ENCODE measurements at places on chromosomes 13 and 19.

DNA sequence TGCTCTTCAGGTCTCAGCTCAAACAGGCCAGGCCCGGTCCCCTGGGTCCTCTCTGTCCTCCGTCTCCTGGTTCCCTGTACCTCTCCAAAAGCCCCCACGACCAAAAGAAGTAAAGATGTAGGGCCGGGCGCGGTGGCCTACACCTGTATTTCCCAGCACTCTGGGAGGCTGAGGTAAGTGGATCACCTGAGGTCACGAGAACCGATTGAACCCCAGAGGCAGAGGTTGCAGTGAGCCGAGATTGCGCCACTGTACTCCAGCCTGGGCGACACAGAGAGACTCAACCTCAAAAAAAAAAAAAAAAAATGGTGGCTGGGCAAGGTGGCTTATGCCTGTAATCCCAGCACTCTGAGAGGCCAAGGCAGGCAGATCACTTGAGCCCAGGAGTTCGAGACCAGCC is 22.0 kb upstream of the BCL3 start:
- no peak for DNase-seq

DNA sequence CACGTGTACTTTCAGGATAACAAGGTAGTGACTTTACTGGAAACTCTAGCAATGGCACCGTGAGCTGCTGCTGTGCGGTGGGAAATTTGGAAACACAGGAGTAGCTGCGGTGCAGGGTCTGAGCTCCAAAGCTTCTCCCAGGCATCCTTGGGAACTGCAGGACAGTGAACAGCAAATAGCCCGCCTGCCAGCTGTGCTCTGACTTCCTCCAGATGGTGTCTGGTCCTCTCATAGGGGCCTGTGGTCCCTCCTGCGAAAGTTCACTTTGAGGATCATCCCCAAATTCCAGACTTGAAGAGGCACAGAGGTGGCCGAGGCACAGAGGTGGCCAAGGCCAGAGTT is 287.3 kb upstream of the MAB21L1 start:
- no peak for DNase-seq

DNA sequence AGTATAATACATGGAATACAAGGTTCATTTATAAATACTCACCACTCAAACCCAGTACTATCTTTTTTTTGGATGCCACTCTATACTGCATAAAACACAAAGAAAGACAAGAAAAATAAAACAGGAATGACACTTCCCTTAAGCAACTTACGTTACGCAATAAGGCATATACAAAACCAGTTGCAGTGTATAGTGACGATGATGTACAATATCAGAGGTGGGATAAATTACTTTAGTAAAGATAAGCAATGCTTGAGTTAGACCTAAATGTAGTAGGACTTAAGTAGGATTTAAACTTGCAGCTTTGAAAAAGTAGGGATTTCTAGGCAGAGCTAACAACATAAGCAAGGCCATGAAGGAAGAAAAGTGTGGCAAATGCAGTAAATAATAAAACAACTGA is 374.9 kb downstream of the SPRY2 start:
- DNase-seq, result no peak

GRCh38 chr19:7226739-7227138 is 67.5 kb downstream of the INSR start:
- no peak for DNase-seq

- DNase-seq, result peak; percentile 99
Observed at GRCh38 chr19:18000915-18001776, 6.8 kb upstream of the ARRDC2 start.

DNA sequence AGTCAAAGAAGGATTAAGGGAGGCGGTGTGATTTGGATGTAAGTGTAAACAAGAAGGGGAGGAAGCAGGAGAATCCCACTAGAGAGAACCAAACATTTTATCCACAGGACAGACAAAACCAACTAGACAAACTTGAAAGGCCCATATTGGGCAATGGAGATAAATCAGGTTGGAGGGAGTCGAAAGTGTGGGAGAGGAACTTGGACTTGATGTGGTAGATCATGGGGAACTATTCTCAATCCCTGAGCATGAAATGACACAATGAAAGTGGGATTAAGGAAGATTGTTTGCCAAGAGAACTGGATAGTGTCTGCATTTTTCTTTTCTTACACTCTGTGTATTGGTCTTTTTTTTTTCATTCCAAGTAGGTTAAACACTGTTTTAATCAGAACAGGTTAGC is 17.9 kb downstream of the GPR183 start:
- no peak for DNase-seq

DNA sequence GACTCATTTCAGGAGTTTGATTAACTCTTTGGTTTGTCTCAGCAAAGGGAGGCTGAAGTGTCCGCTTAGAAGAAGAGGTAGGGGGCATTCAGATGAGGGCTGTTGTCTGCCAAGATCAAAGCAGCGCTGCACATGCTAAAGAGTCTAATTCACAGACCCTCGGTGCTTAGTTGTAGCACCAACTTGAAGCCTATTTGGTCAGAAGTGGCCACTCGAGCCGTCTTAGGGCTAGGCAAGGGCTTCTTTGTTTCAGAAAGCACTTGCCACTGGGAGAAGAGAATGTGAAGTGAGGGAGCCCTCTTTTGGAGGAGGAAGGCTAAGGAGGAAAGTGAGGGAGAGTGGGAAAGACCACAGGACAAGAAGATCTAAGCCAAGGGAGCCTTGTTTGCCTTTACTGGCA is 313.4 kb upstream of the TMTC4 start:
- DNase-seq, result no peak

- DNase-seq, result no peak
Observed at GRCh38 chr13:67438465-67438864, 208.3 kb upstream of the PCDH9 start.

GRCh38 chr19:28539759-28540158 is 673.2 kb downstream of the UQCRFS1 start:
- DNase-seq, result no peak

DNA sequence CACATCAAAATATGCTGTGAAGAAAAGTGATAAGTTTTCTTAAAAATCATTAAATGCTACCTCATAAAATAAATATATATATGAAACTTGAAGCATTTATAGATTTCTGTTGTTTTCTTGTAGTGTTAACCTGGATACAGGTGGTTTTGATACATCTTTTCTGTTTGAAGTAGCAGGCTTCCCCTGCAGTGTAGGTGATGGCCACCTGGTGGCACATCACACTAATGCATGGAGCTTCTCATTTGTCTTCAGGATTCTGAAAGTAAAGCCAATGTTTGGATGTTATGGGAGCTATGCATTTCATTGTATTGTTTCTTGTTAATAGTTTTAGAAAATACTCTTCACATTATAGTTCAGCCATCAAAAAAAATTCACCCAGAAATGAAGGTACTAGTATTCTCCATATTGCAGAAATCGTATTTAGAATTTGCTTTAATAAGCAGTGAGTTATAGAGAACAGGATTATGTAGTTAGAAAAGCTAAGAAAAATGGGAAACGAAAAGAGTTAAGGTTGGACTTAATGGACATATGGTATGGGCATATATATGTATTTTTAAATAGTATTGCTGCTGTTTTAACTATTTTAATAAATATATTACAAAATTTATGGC is 18.7 kb downstream of the GPR180 start:
- DNase-seq, result no peak

- DNase-seq, result no peak
Observed at GRCh38 chr19:703651-704446, 4.9 kb upstream of the PALM start.

GRCh38 chr13:74930402-74931165 is 551.4 kb downstream of the TBC1D4 start:
- no peak for DNase-seq

GRCh38 chr19:6101991-6102390 is 8.3 kb downstream of the RFX2 start:
- no peak for DNase-seq

- no peak for DNase-seq
Observed at GRCh38 chr19:18941628-18942354, 774 bp upstream of the HOMER3 start.

GRCh38 chr19:11450570-11451326 is 15.3 kb downstream of the PRKCSH start:
- no peak for DNase-seq

DNA sequence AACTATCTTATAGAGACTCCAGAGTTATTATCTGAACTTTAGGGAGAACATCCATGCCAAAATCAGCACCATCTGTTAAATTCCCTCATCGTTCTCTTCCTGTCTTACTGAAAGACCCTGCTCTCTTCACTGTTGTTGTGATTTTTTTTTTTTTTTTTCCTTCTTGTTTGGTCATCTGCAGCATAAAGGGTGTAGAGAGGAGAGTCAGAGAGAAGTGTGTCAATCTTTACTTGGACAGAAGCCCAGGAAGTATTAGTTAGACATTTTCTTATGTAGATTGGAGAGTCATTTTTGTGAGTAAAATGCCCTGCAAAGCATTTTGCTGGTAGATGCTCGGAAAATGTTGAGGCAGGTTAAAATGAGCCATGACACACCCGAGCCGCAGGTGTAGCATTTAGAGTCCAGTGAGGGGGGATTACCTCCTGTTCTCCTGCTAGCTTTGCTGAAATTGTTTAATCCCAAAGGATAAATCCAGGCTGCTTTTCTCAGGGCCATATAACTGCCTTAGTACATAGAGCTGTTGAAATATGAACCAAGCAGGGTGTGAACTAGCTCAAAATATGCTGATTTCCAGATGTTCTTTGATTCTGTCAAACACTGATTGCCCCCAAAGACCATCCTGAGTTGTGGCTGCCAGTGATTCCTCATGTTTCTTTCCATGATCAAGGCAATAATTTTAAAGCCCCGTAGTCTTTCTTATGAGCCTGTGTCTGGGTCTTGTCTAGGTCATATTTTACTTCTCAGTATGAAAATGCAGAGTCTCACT is 143.5 kb downstream of the DCT start:
- no peak for DNase-seq

- no peak for DNase-seq
Observed at GRCh38 chr19:16944626-16945363, 56.0 kb downstream of the F2RL3 start.

DNA sequence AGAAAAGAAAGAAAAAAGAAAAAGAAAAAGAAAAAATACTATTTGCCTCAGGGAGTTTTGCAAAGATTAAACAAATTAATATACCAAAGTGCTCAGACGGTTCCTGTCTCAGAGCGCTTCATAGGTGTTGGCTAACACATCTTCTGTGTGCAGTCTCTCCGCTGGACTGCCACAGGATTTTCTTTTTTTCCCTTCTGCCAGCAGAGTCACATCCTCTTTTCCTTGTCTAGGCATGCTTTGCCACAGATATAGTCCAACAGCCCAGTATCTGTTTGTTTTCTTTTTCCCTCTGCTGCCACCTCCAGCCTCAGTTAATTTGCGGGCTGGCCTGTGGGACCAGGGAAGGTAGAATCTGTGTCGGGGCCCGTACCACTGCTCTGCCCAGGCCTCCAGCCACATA is 3.4 kb upstream of the URAD start:
- no peak for DNase-seq

DNA sequence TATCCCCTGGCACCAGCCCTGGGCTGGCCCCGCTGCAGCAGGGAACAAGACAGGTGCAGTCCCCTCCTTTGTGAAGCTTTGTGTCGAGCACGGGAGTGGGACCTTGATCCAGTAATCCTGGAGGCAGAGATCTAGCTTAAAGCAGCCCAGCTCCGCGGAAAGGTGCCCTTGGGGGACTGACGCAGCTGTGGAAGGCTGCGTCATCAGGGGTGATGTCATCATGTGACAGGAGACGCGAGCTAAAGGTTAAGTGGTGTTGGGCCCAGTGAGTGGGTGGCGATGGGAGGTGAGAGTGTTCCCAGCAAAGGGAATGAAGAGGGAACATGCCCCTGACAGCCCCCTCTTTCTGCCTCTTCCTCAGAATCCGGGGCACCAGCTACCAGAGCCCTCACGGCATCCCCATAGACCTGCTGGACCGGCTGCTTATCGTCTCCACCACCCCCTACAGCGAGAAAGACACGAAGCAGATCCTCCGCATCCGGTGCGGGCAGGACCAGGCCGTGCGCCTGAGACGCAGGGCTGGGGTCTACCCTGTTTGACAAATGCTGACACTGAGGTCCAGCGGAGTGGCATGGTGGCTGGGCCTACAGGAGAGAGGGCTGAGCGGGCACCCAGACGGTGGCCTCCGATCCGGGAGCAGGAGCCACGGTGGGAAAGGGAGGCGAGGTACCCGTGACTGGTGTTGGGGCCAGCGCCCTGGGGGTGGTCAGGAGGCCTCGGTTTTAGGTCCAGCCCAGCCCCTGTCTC is 2.6 kb downstream of the LHB start:
- no peak for DNase-seq

- no peak for DNase-seq
Observed at GRCh38 chr13:20501120-20501519, 24.5 kb downstream of the CRYL1 start.

DNA sequence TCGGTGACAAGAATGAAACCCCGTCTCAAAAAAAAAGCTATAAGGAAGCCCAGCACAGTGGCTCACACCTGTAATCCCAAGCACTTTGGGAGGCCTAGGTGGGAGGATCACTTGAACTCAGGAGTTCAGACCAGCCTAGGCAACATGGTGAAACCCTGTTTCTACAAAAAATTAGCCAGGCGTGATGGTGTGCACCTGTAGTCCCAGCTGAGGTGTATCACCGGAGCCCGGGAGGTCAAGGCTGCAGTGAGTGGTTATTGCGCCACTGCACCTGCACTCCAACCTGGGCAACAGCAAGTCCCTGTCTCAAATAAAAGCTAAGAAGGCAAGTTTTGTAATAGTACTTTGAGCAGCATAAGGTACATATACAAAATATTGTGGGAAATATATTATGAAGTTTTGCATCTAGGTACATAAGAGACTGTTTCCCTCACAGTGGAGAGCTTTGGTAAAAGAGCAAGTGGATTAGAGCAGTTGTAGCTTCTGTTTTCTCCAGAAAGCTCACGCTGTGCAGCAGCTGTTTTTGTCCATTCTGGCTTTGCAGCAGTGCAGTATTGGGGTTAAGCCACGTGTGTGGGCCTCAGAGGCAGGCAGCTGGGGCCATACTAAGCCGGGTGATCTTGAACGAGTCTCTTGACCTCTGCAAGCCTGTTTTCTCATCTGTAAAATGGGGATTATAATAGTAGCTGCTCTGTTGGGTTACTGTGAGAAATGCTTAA is 35.4 kb downstream of the ARHGAP35 start:
- no peak for DNase-seq

- no peak for DNase-seq
Observed at GRCh38 chr13:92379371-92379770, 847.2 kb upstream of the GPC6 start.

DNA sequence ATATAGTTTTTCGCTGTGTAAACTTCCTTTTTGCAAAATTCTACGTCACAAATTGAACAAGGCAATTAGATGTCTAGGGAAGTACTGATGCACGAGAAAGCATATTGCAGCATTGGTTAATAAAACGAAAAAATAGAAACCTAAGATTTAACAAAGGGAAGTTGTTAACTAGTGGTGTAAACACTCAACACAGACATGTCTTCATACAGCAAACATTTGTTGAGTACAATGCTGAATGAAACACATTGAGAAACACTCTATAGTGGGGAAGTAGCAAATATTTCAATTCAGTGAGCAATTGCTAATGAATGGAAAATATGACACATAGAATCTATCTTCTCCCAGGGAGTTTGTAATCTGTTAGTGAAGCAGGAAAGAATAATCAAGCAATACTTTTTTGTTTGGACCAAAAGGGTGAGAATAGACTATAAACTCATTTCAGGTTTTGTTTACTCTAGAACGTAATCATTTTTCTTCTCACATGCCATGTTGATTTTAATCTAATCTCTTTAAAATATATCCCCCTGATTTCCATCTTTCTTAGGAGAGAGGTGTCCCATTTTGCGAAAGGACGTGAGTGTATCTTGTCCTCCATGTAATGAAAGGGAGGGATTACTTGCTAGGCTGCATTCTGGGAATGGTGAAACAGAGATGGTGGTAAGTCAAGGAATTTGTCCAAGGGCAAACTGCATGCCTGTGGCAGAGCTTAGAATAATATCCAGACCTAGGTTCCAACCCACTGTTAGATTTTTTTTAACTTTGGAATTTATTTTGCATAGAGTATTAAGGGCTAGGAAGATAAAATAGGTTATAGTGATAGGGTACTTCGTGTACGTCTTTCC is 1.7 kb upstream of the ANKRD10 start:
- no peak for DNase-seq
